NCI-H748 treated with DMSO at 0.1 percent for 48 hours (cell line): ENCODE measurements at places on chromosomes 3 and 15.

GRCh38 chr3:39415983-39416382, 9.5 kb downstream of the RPSA start:
- DNase-seq, result no peak

DNA sequence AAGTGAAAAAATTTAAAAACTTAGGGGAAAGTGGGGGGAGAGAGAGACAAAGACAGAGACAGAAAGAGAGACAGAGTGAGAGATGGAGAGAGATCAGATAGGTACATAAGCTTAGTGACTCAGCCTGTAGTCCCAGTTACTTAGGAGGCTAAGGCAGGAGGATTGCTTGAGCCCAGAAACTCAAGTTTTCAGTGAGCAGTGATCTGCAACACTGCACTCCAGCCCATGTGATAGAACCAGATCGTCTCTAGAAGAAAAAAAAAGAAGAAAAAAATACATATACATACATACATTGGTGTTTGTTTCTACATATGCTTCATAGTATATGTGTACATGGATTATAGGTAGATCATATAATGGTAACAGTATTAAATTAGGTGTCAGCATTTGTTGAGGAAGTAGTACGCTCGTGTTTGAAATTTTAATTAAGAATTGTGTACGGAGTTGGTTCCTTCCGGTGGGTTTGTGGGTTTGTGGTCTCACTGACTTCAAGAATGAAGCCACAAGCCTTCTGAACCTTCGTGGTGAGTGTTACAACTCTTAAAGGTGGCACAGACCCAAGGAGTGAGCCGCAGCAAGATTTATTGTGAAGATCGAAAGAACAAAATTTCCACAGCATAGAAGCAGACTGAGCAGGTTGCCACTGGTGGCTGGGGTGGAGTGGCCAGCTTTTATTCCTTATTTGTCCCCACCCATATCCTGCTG, 38.3 kb upstream of the SNRPN start:
- no peak for DNase-seq

DNA sequence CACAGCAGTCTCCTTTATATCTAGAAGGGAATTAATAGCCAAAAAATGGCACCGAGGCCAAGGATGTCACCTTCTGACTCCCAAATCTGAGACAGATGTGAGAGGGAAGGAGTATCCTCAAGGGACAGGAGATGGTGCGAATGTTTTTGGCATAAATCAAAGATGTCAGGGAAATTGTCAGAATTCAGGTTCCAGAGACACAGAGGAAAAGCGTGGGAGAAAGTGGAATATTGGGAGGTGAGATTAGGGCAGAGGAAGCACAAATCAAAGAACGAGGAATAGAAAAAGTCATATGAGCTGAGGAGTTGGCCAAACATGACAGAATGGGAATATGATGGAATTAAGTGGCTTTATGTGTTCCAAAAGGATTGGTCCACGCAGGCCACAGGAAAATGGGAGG, 6.0 kb downstream of the CCR5AS start:
- no peak for DNase-seq

GRCh38 chr3:39748002-39748401, 61.4 kb upstream of the MYRIP start:
- peak; percentile 0 for DNase-seq

DNA sequence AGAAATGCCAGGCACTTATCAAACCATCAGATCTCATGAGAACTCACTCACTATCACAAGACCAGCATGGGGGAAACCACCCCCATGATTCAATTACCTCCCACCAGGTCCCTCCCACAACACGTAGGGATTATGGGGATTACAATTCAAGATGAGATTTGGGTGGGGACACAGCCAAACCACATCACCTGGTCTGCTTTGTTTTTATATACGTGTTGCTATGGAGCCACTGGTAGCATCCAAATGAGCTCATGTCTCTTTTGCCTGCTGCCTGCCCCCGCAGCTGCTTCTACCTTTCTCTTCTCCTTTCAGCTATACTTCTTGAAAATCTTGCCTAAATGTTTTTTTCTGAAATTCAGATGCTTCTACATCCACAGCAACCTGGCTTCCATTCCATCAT, 26.8 kb upstream of the PCOLCE2 start:
- DNase-seq, result no peak

GRCh38 chr15:27990521-27991515, 108.3 kb downstream of the OCA2 start:
- peak; percentile 54 for DNase-seq

GRCh38 chr15:72460402-72460801, 13.7 kb upstream of the ARIH1 start:
- DNase-seq, result no peak

GRCh38 chr3:102916532-102916931, 481.7 kb downstream of the ZPLD1 start:
- DNase-seq, result no peak

DNA sequence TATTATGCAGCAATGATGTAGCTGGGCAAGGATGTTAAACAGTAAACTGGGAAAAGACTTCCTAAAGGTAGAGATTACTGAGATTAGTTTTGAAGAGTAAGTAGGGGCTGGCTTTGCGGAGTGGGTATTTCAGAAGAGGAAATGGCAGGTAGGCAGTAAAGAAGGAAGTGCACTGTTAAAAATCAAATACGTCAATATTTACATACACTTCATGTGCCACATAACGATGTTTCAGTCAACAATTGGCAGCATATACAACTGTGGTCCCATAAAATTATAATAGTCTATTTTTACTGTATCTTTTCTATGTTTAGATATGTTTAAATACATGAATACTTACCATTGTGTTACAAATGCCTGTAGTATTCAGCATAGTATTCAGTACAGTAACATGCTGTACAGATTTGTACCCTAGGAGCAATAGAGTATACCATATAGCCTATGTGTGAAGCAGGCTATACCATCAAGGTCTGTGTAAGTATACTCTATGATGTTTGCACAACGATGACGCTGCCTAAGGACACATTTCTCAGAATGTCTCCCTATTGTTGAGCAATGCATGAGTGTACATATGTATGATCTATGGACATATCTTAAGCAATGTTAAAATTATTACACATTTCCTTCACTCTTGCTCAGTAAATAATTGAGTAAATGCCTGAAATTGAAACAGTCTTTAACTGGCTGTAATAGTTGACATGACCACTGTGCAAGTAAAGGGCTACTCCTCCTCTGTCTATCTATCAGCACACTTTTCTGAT, 196.7 kb downstream of the ISL2 start:
- peak; percentile 44 for DNase-seq

GRCh38 chr3:42701371-42702065, 1.1 kb downstream of the HHATL start:
- DNase-seq, result no peak

GRCh38 chr3:33019981-33020380, 68.5 kb downstream of the CCR4 start:
- DNase-seq, result no peak

DNA sequence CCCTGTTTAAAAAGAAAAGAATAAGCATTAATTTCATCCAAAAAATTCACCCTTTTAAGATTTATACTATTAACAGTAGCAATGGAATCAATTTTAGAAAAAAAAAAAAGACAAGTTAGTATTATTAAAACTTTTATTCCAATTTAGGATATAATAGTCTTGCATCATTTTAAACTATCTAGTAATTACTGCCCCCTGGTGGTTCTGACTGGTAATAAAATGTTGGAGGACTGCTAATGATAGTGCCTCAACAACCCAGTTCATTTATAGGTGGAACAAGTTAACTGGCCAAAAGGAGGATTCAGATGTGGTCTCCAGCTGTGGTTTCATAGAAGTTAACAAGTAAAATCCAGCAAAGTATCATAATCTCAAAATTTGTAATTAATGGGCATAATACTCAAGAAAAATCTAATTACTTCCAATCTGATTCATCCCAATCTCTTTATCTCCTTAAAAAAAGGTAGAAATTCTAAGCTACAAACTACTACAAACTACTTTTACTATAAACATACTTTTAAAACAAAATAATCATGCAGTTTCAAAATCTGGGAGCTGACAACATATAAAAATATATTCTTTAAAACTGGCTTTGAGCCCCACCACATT, 30.7 kb upstream of the WDR49 start:
- peak; percentile 28 for DNase-seq

GRCh38 chr15:61315471-61315870, 86.4 kb upstream of the RORA start:
- DNase-seq, result no peak

DNA sequence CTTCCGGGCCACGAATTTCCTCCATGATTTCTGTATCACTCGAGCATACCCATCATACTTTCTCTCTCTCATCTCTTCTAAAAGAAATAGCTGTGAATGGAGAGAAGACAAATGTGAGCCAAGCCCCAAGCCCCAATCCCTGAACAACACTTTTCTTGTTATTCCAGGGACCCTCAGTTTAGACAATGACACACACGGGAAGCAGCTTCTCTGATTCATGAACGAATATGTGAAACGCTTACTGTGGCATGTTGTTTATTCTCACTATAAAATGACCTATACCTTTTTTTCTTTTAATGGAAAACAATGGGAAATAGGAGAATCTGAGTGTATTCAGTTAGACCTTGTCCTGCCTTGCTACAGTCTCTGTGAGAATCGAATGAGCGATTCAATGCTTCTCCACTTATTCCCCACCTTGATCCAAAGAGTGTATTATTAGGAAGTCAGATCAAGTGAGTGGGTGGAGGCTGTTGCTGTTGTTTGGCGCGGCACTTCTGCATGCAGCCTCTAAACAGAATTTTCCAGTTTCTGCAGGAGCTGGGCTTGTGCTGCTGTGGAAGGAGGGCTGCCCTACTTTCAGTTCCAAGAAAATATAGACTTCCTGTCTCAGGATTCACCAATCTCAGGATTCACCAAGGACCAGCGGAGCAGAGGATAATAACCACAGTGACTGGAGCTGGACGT, 32.4 kb upstream of the LDHAL6B start:
- no peak for DNase-seq

GRCh38 chr15:92683511-92683834, 27.9 kb upstream of the FAM174B start:
- peak; percentile 3 for DNase-seq
